Activated T-cell treated with anti-CD3 and anti-CD28 coated beads, Interleukin-2, amount 50 U/mL, for 72 hours (primary cell): ENCODE measurements at places on chromosomes 1 and 21. TPM values are rescaled to one million over a fixed set of nuclear protein-coding genes. Genes with fewer than 3 reads are reported as not detected.

DNA sequence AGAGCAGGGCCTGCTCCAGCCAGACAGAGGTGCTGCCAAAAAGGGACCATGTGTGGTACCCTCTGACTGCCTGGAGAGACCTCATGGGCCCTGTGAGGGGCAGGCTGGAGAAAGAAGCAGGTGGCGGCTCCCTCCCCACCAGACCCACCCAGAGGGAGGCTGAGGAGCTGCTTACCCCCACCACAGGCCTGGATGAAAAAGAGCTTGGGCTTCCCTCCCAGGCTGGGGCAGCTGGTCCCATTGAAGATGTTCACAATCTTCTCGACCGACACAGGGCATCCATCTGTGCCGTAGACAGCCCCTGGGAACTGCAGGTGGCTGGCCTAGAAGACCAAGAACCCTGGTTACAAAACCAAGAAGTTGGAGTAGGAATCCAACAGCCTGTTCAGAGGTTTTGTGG, 19.6 kb downstream of the CASP9 start:
- no peak for DNase-seq
- H3K27ac ChIP-seq, result no peak overlapping the region
- H3K4me3 ChIP-seq, result no peak overlapping the region
- H3K4me1 ChIP-seq, result no peaks in the 10 kb centered on the region

GRCh38 chr1:205514211-205515142, 10.0 kb downstream of the CDK18 start:
- no peak overlapping the region for H3K27ac ChIP-seq
- DNase-seq, result no peak
- H3K27me3 ChIP-seq, result no peaks in the 10 kb centered on the region
- no peak overlapping the region for H3K4me3 ChIP-seq
- H3K4me1 ChIP-seq, result no peaks in the 10 kb centered on the region
- H3K36me3 ChIP-seq, result no peaks in the 10 kb centered on the region

GRCh38 chr1:3750741-3751140, 1.5 kb upstream of the CCDC27 start:
- DNase-seq, result no peak
- no peaks in the 10 kb centered on the region for H3K36me3 ChIP-seq

The ASCL5 gene
- total RNA-seq, result 0.22 TPM

DNA sequence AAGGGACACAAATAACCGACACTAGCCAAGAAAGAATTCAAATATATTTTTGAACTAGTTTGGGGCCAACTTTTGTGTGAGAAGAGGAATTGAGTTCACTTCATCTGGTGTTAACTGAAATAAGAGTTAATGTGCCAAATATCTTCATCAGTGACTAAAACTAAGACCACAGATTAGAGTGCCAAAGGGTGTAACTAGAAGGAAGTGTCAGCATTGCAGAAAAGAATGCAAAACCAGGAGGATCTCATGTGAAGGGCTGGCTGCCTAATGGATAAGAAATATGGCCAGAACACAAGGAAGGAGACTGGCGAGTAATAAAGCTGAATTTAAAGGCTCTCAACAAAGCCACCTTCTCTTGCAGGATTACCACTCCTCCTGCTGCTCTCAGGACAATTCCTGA, 61.8 kb upstream of the LRRC8D start:
- peaks cover 2% of the 10 kb centered on the region for H3K36me3 ChIP-seq
- no peak overlapping the region for H3K4me3 ChIP-seq
- no peak for DNase-seq
- H3K27ac ChIP-seq, result no peak overlapping the region
- peaks cover 98% of the 10 kb centered on the region for H3K4me1 ChIP-seq

The CFHR4 gene
- not detected for total RNA-seq

The HLX gene
- 2.0 TPM for total RNA-seq
